ENCODE measurements at places on chromosomes 4 and X.

DNA sequence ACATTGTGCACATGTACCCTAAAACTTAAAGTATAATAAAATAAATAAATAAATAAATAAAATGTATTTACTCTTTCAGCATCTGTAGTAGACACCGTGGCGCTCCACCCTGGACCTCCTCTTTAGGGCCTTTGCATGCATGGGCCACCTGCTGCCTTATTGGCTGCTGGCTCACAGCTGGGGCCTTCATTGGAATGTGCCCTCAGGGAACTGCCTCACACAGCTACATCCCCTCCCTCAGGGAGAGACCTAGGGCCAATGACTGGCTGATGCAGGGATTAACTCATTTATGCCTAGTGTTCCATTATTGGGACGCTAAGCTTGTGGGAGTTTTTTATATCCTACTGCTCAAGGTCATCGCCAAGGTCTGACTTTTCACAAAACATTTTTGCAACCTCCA is 302.9 kb upstream of the FTHL17 start:
- DNase-seq: no peak

DNA sequence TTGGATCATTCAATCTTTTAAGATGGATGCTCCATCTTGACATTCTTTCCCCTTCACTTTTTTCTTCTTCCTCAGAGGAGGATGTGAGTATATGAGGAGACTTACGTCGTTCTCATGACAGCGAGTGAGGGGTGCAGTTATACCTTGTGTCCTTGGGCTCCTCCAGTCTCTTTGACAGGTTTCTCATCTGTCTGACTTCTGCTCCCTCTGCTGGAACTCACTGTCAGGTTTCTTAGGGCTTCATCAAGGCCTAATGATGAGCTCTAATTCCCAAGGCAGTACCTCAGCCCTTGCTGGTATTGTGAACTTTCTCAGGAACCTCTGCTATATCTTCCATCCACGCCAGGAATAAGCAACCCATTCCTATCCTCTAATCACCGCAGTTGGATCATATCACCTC is 237.8 kb upstream of the ADGRL3 start:
- no peak for DNase-seq

DNA sequence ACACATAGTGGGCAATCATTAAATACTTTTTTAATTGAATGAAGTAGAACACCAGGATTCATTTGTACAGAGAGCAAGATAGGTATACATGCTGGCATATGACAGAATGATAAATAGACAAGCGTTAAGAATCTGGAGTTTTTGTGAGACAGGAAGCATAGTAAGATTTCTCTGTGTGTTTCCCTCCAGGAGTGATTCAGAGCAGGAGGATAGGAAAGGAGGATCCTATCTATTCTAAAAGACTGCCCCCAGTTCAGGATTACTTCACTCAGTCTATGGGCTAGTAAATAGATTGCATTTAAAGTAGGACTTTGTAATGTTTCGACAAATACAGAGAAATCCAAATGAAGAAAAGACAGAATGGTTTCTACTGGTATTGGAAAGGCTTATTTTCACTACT is 423.7 kb downstream of the PDGFC start:
- DNase-seq: no peak

DNA sequence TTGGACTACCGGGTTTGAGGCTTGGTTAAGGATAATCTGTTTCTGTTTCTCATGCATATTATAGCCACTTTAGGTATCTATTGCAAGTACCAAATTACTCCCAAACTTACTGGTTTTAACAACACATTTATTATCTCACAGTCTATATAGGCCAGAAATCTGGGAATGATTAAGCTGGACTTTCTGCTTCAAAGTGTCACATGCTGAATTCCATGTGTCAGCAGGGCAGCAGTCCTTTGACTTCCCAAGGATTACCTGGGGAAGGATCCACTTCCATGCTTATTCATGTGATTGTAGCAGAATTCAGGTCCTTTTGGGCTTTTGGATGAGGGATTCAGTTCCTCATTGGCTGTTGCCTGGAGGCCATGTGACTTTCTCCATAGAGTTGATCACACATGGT is 349.0 kb upstream of the TRAM1L1 start:
- no peak for DNase-seq

DNA sequence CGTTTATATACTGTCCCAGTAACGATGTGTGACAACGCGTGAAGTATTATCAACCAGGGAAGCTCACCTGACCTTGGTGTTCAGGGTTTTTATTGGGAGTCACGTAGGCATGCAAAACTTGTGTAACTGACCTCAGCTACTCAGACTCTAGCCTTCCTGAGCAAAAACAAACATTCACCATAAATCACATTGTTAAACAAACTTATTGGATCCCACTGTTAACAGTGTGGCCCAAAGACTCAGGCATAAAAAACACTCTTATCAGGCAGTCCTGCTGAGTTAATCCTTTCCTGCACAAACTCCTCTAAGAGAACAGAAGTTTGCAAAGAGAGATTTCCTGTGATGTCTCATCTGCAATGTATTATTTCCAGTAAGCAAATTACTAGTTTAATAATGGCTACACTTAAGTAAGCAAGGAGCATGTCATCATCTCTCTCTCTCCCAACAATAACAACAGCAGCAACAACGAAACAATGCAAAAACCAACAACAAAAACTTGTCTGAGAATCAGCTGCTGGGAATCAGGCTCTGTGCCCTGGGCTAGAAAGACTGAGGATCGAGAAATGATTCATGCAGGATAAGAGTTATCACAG is 12.0 kb downstream of the GAGE1 start:
- DNase-seq: no peak

- no peak for DNase-seq
Measured at GRCh38 chrX:149472625-149473024, 32.5 kb downstream of the IDS start.

DNA sequence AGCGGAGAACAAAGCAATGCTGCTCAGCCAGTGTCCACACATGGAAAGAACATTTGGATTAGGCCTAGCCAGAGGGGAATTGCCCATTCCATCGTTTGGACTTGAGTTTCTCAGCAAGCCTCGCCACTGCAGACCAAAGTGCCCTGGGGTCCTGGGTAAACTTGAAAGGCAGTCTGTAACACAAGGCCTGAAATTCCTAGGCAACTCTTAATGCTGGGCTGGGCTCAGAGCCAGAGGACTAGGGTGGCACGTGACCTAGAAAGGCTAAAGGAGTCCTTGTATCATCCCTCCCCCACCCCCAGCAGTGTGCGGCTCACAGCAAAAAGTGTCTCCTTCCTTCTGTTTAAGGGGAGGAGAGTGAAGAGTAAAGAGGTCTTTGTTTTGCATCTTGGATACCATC is 210.4 kb upstream of the ARX start:
- DNase-seq: no peak

GRCh38 chrX:54950730-54951375 is 30.2 kb downstream of the TRO start:
- no peak for DNase-seq

DNA sequence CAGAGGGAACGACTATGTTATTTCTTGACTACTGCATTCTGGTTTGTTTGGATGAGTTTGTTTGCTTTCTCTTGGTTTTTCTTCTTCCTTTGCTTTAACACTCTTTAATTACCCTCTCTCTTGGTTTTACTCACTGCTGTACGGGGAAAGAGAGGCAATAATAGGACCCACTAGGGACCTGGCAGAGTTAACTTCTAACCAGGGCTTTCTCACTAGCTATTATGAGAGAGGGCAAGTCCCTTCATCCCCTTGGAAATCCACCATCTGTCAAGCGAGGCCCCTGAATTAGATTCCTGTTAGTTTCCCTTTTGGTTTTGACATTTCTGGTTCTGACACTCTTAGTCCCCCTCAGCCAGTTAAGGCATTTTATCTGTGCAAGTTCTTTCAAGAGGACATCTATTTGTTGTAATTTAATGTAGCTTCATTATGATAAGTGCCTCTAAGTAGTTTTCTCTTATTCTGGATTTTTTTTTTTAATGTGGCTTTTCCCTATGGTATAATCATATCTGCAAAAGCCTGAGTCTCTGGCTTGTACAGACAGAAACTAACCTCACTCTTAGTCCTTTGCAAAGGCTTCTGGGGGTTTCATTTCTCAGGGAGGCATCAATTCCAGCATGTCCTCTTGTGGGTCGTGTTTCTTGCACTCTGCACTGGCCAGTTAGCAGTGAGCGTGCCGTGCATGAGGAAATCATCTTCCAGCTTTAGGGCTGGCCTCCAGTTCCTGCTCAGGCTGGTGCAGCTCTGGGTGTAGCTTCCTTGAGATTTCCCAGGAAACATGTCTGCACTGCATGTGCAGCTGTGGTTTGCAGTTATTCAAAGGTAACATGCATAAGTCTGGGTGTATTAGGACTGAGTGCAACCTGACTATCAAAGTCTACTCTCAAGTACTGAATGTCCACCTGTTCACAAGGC is 221.3 kb downstream of the STIM2 start:
- no peak for DNase-seq

GRCh38 chr4:33189169-33189568 is 2469.0 kb downstream of the PCDH7 start:
- DNase-seq: no peak

DNA sequence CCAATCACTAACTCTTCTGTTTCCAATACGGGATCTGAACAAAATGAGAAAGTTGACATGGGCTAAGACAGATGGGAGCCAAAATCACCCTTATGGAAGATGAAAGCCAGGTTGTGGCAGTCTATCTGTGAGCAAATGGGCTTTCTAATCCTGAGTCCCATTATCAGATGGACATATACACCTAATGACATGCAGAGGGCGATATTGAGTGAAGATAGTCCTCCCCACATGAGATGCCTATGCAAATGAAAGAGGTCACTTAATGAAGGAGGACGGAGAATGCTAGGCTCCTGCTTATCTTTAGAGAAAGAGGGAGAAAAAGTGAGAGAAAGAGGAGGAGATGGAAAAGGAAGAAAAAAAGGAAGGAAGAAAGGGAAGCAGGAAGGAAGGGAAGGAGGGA is 547.5 kb downstream of the NLGN4X start:
- no peak for DNase-seq

DNA sequence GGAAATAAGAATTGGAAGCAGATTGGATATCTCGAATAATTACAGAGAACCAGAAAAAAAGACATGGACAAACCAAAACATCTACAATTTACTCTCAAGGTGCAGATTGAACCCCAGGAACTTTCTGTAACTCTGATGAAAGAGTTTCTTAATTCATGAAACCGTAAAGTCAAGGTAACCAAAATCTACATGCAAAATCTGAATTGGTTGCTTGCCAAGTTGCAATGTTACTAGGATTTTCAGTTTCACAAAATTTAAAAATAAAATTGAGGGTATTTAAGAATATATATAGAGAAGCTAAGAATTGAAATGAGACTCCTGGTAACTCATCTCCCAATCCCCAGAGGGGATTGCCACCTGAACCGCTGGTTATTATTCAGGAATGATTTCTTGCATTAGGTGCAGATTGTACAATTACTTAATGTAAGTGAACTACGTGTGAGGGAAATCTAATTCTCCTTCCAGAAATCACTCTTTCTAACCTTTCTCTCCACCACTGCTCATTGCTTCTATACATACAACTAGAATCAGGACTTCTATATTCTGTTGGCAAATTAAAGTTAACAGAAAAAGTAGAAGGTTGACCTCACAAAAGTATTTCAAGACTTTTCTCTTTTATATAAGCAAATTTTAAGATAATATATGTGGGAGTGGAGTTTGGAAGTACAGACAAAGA is 221.5 kb upstream of the NDST4 start:
- DNase-seq: no peak

DNA sequence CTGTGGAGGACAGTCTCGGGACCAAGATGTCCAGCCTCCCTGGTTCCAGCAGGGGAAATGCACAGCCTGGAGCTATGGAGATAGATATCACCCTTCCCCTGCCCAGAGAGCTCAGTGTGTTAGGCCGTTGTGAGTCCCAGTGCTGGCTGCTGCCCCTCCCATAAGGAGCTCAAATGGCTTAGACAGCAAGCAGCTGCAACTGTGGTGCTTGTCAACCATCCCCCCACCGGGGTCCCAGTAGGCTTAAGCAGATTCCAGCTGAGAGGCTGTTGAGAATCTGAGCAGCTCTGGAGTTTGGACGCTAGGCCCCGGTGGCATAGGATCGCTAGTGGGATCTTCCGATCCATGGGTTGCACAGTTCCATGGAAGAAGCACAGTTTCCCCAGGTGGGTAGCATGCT is 181.8 kb upstream of the POF1B start:
- no peak for DNase-seq

- no peak for DNase-seq
Measured at GRCh38 chr4:61201561-61201960, 1.4 kb downstream of the ADGRL3 start.

- no peak for DNase-seq
Measured at GRCh38 chrX:68703846-68704245, 56.4 kb downstream of the STARD8 start.

DNA sequence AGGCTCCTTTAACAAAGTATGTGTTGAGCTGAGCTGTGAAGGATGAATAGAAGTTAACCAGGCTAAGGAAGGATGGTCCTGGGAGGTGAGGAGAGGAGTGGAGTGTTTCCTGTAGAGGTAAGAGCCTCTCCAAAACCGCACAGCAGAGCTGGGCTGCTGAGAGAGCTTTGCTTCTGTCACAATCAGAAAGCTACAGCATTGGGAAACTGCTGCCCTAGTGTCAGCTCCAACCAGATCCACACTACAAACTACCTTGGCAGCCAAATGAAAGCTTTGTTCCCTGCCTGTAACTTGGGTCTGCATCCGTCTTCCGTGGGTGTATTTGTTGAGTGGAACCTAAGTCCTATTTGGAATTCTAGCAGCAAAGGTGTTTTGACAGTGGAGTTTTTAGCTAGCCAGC is 91.8 kb downstream of the REPS2 start:
- DNase-seq: no peak

DNA sequence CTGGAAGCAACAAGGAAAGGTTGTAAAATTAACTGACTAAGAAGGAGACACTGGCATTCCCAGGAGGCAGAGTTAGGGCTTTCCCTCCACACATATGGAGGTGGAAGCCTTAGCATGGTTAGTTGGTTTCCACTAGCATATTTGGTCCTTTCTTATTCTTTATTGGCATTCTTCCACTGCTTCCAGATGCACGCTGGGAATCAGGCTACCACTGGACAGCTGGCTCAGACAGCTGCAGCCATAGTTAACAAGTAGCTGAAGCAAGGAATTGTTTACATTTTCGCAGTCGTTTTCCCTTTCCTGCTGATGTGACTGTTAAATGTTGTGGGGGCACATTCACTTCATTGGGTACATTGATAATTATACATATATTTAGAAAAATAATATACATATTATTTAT is 169.2 kb downstream of the GRIA2 start:
- no peak for DNase-seq

All from ascending aorta (tissue), 2 donors.